Right lung (tissue), 10 donors: ENCODE measurements at places on chromosomes 13 and 19. TPM values are rescaled to one million over a fixed set of nuclear protein-coding genes. Genes with fewer than 3 reads are reported as not detected.

CATSPERD gene
- polyA plus RNA-seq: 1.8 TPM

CLEC4M gene
- 0.97 TPM for polyA plus RNA-seq

CGB3 gene
- not detected for polyA plus RNA-seq

ZNF541 gene
- polyA plus RNA-seq: 0.23 TPM

PLIN3 gene
- polyA plus RNA-seq: 39.5 TPM

ZNF492 gene
- polyA plus RNA-seq: 2.2 TPM

PLPPR2 gene
- 27.4 TPM for polyA plus RNA-seq

LYL1 gene
- 6.8 TPM for polyA plus RNA-seq

ZNF628 gene
- polyA plus RNA-seq: 2.0 TPM

SYNE4 gene
- 10.1 TPM for polyA plus RNA-seq

ZNF568 gene
- polyA plus RNA-seq: 29.6 TPM

KCNJ14 gene
- polyA plus RNA-seq: 0.70 TPM

SMAD9 gene
- 19.0 TPM for polyA plus RNA-seq

SERP2 gene
- polyA plus RNA-seq: 10.5 TPM

ALOX5AP gene
- polyA plus RNA-seq: 4.3 TPM

OVOL3 gene
- polyA plus RNA-seq: 0.27 TPM

VSTM1 gene
- polyA plus RNA-seq: not detected

HPN gene
- 48.5 TPM for polyA plus RNA-seq

TMC4 gene
- 32.1 TPM for polyA plus RNA-seq

ZBTB32 gene
- polyA plus RNA-seq: 0.58 TPM

C19orf81 gene
- polyA plus RNA-seq: 0.45 TPM

IGFL2 gene
- polyA plus RNA-seq: 0.73 TPM

TICAM1 gene
- 6.4 TPM for polyA plus RNA-seq

PAK4 gene
- polyA plus RNA-seq: 52.4 TPM
